ENCODE measurements at places on chromosomes 11 and 22.

GRCh38 chr11:73623686-73624085 lies 22.7 kb upstream of the PLEKHB1 start:
- DNase-seq: no peak

GRCh38 chr22:49264696-49265095 lies 563.0 kb downstream of the BRD1 start:
- DNase-seq: no peak

GRCh38 chr11:47784785-47785381 lies 17.7 kb upstream of the FNBP4 start:
- DNase-seq: no peak

- DNase-seq: no peak
Measured at GRCh38 chr11:114610984-114611944, 15.7 kb upstream of the NXPE4 start.

GRCh38 chr11:67606093-67606491 lies 644 bp upstream of the NDUFV1 start:
- peak; percentile 46 for DNase-seq

DNA sequence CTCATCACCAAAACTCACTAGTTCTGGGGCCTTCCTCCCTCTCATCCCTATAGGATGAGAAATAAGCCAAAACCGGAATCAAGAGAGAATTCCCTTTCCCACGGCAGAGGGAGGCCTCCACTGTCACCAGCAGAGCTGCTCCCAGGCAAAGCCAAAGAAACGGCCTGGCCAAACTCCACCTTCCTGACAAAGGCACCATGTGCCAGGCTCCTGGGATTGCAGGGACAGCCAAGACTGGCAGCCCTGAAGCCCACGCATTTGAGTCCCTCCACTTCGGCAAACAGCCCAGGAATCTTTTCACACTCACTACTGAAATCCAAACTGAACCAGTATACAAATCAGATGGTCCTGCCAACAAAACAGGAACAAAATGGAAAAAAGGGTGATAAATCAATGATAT lies 6.1 kb downstream of the SMCO4 start:
- no peak for DNase-seq

DNA sequence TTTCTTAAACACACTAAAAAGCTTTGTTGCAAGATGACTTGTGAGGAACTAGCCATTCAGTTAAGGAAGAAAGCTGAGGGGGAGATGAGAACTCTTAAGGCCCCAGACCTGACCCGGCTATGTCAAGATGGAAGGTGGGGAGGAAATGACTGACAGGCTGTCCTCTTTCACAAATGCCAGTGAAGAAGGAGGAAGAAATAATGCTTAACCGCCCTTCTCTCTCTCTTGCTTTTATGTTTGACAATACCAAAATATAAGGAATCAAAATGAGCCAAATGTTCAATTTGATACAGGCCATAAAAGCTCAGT lies 87.4 kb downstream of the AMBRA1 start:
- DNase-seq: no peak

DNA sequence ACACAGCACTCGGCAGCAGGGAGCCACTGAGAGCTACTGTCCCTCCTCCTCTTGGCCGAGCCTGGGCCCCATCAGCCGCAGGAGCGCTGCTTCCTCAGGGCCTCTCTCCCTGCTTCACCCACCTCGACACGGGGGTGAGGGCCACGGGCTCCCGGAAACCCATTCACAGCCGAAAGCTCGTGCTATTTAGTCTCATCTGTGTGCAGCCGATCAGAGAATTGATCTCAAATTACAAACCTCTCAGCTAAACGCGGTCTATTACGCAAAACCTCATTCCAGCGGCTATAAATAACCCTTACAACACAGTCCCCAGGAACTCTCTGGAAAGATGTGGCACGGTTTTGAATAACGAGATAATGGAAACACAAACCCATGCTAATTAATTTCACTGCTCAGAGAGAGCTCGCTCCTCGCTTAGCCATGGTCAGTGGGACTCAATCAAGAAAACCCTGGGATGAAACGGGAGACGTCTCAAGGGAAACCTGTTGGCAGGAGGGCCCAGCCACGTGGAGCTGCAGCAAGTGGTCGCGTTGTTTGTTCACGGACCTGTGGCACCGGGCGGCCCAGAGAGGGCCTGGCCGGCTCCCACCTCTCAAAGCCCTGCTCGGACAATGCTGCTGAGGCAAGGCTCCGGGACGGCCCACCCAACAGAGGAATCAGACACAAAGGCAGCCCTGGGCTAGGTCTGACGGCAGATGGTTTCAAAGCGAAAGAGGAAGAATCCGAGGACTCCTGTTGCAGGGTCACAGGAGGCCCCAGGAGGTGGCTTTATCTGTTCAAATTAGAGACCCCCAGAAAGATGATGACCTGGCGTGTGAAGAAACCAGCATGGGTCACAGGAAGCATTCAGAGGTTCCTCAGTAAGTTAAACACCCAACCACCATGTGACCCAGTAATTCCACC lies 210.5 kb downstream of the CTTN start:
- peak; percentile 47 for DNase-seq

- no peak for DNase-seq
Measured at GRCh38 chr11:109041876-109042275, 377.0 kb downstream of the DDX10 start.

DNA sequence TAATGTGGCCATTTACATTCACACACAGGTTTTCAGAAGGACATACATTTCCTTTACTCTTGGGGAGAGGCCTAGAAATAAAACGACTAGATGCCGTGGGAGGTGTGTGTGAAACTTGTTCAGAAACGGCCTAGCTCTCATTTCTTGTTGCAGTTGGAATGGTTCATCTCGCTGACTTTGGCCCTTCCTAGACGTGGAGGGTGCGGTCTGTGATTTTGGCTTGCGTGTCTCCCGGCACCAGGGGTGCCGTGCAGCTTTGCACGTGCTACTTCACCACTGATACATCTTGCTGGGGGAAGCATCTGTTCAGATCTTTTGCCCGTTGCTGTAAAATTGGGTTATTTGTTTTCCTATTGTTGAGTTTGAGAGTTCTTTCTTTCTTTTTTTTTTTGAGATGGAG lies 3.1 kb upstream of the PRR33 start:
- no peak for DNase-seq

DNA sequence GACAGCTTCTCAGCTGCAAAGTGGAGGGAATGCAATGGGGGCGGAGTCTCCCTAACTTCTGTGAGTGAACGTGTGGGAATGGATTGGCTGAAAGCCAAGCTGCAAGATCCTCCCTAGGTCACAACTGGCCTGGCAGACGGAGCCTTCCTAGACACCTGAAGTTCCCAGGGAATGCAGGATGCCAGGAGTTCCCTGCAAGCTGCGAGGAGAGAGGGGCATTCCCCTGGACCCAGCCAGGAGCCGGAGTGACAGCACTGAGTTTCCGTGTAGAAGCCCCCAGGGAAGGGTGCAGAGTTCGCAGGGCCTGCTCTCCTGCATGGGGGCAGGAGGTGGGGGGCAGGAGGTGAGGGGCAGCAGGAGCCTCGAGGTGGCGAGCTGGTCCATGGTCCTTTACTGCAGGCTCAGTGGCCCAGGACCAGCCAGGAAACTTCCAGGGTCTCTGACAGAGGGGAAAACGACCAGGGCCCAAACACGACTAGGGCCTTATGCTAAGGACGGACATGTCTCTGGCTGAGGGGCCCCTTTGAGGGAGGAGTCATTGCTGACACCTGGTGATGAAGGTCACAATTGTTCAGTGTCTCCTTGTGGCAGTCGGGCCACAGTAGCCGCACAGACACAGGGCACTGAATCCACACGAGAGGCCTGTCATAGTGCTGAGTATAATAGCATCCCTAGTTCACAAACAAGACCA lies 141.4 kb downstream of the FBXO7 start:
- no peak for DNase-seq

DNA sequence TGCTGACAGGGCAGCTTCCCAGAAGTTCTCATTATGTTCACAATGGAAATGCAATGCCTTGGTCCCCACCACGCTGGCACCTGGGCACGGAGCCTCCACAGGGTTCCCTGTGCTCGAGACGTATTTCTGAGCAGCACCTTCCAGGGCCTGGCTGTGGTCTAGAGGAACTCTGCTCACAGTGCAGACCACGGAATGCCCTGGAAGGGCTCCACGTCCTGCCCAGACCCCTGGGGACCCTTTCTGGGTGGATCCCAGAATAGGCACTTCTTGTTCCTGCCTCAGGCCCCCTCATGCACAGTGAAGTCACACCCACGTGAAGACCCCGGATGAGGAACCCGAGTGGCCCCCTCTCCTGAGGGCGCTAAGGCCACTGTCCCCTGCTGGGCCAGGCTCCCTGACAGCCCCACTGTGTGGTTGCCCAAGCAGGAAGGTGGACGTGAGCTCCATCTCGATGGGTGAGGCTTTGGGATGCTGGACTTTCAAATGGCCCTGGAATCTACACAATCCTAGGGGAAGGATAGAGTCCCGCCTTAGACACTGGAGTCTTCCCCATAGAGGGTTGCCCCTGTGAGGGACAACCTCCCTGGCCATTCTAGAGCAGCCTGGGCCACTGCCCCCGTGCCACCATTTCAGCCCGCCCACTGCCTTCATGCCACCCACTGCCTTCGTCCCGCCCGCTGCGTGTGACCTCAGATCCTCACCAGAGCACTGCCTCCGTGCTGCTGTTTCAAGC lies 1106.8 kb downstream of the BRD1 start:
- no peak for DNase-seq

DNA sequence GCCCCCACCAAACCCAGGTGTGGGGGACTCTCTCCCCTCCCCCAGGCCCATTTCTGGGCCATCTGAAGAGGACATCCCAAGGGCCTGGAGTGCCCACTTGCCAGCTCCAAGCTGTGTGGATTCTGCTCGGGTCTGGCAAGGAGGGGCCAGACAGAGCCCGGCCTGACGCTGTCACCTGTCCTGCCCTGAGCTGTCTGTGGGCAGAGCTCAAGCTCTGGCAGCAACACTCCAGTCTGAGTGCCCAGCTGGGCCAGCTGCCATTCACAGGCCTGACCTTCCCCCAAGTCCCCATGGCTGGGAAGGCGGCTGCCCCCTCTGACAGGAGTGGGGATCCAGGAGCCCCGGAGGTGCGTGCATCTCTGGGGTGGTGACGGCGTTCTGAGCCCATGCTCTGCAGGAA lies 6.2 kb upstream of the PIM3 start:
- no peak for DNase-seq

GRCh38 chr11:129417458-129417857 lies 41.8 kb downstream of the BARX2 start:
- DNase-seq: no peak

All from AG08396 (cell line).